ENCODE measurements at places on chromosomes 1 and 21.
A peak's percentile ranks its signal among the peaks of the same experiment; 100 is the strongest.

GRCh38 chr1:111162488-111162880 lies 22.5 kb downstream of the CEPT1 start:
- no peak for DNase-seq

DNA sequence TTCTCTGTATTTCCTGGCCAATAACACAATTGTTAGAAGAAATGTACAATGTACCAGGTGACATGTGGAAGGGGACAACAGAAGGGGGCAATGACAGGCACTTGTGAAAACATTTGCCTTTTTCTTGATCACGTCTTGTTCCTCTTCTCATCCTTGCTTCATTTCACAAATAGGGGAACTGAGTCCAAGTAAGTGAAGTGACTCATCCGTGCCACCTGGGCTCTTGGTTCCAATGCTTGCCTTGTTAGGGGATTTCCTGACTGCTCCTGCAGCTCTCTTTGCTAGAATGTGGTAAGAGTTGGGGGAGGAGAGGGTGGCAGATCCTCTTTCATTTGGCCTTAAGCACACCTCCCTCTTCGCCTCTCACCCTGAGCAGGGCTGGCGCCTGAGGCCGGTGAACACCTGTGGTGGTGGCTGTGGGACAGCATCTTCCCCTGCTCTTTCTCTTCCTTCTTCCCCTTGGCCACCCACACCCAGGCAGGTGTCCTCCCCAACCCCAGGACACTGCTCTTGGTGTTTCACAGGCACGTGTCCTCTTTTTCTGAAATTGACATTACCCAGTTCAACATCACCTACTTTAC lies 2.2 kb upstream of the RHEX start:
- peak; percentile 59 for DNase-seq

- no peak for DNase-seq
Observed at GRCh38 chr1:11898086-11898785, 28.0 kb downstream of the KIAA2013 start.

DNA sequence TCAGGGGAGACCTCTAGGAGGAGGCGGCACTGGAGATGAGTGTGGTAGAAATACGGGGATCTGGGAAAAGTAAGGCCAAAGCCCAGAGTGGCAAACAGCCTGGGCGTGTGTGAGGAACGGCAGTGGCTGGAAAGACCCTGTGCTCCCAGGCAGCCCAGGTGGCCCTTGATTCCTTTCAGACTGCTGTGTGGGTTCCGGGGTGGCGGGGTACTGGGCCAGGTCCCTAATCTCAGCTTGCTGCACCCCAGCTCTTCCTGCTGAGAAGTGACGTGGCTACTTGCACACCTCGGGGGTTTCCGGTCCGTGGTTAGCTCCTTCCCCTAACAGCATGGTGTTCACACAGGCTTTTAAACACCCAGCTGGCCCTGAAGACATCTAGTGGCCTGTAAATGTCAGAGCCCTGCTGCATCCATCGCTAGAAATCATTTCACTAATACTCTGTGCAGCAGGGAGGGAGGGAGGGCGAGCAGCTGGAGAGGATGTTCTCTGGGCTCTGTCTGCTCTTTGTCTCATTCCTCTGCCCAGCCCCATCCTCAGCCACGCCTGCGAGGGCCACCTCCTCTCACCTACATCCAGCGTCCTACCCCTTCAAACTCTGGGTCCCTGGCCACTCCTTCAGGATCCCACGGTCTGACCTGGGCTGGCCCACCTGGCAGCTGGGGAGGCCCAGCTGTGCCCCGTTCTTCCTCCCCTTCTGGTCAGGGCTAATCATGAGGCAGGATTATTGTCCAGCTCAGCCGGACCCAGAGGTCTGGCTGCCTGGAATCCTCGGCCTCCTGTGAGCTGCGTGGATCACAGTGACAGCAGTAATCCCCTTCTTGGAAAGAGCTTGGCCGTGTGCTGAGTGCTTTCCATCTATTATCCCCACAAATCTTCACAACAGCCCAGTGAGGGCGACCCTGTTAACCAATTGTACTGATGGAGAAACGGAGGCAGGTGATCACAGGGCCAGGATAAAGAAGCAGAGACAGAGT lies 7.2 kb downstream of the ZDHHC18 start:
- DNase-seq, result no peak

- DNase-seq, result no peak
Observed at GRCh38 chr21:15289896-15290841, 225.4 kb upstream of the NRIP1 start.

DNA sequence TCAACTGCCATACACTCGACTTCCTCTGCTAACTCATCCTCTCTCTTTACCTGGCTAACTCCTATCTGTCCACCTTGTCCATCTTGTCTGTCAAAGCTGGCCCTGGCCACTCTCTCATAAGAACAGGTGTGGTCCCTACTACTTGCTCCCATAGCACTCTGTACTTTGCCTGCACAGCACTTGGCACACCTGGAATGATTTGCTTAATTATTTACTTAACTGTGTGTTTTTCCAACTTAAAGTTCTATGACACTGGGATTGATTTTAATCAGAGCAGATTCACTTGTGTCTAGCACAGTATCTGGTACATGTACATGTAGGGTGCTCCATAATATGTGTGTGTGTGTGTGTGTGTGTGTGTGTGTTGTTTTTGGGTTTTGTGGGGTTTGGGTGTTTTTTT lies 111.6 kb downstream of the ZNF281 start:
- no peak for DNase-seq

DNA sequence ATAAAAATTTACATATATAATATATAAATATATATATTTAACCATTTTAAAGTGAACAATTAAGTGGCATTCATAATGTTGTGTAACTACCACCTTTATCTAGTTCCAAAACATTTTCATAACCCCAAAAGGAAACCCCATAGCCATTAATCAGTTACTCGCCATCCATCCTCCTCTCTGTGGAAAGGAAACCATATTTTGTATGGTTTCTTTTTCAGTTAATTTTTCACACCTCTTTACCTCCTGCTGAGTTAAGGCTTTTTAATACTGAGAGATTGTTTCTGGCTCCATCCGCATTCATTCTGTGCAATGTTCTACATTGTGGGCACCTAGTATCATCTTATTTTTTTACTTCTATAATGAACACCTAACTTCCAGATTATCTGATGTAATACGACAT lies 512.1 kb downstream of the LMO4 start:
- no peak for DNase-seq
